CD4-positive, alpha-beta T cell treated with Interleukin-6 for 4 hours (primary cell): ENCODE measurements at places on chromosomes 3 and 15.

GRCh38 chr3:64353226-64353625 is 128.0 kb upstream of the PRICKLE2 start:
- no peak for DNase-seq

DNA sequence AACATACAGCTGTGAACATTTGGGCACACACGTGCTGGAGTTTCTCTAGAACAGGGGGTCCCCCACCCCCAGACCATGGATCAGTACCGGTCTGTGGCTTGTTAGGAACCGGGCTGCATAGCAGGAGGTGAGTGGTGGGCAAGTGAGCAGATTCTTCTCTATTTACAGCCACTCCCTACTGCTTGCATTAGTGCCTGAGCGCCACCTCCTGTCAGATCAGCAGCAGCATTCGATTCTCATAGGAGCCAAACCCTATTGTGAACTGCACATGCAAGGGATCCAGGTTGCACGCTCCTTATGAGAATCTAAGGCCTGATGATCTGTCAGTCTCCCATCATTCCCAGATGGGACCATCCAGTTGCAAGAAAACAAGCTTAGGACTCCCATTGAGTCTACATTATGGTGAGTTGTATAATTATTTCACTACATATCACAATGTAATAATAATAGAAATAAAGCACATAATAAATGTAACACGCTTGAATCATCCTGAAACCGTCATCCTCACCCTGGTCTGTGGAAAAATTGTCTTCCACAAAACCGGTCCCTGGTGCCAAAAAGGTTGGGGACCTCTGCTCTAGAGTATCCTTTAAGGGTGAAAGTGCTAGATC is 25.8 kb downstream of the CHRM5 start:
- no peak for DNase-seq

GRCh38 chr15:85490856-85491255 is 110.5 kb downstream of the AKAP13 start:
- DNase-seq, result no peak

DNA sequence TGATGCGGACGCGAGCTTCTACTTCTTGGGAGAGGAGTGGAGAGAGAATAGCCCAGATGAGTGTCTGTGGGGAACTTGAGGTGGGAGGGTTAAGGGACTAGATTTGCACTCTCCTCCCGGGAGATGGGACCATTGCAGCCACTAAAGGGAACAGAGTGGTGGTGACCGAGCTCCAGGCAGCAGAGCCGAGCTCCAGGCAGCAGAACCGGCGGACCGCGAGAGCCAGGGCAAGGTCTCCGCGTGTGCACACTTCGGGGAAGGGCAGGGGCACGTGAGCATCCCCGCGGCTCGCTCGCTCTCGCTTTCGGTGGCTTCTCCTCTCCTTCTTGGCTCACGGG is 1.1 kb downstream of the IGDCC3 start:
- no peak for DNase-seq

- no peak for DNase-seq
Observed at GRCh38 chr15:93520206-93520605, 431.2 kb upstream of the RGMA start.

DNA sequence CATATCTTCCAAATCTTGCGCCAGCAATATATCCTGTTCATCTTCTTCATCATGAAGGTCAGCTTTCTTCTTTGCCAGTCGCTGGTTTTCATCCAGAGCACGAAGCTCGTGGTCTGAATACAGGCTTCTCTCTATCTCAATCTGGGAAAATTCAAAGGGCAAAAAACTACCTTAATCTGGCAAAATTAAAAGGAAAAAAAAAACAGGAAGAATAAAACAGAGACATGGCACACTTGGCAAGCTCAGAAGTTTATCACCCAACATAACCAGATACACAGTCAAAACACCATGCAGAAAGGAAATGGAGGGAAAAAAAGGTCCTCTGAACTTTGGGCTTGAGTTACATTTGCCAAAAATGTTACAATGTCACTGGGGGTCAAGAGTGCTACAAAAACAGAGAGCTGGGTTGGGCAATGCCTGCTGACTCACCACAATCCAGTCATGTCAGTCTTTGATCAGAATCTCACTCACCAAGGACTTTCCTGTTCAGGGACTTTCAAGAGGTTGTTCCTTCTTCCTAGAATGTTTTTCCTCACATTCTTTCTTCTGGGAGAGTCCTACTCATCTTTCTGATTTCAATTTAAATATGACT is 1.5 kb downstream of the MRPL46 start:
- no peak for DNase-seq

- DNase-seq, result no peak
Observed at GRCh38 chr3:135981701-135982403, 16.3 kb downstream of the PPP2R3A start.

DNA sequence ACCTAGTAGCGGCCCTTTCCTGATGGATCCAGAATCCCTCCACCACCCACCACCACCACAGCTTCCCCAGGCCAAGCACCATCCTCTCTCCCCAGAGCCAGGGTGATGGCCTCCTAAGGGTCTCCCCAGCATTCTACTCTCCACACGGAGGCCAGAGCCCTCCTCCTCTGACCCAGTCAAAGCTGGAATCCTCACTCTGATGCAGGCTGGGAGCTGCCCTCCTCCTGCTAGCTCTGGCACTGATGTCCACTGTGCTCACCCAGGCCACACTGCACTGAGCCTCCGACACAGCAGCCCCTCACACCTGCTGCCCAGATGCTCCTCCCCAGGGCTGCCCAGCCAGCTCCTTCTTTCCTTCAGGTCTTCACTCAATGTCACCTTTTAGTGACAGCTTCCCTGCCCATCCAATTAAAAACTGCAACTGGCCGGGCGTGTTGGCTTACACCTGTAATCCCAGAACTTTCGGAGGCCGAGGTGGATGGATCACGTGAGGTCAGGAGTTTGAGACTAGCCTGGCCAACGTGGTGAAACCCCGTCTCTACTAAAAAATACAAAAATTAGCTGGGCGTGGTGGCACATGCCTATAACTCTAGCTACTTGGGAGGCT is 21.0 kb downstream of the XXYLT1 start:
- DNase-seq, result no peak

- no peak for DNase-seq
Observed at GRCh38 chr3:171200750-171201088, 174.2 kb upstream of the SLC2A2 start.

DNA sequence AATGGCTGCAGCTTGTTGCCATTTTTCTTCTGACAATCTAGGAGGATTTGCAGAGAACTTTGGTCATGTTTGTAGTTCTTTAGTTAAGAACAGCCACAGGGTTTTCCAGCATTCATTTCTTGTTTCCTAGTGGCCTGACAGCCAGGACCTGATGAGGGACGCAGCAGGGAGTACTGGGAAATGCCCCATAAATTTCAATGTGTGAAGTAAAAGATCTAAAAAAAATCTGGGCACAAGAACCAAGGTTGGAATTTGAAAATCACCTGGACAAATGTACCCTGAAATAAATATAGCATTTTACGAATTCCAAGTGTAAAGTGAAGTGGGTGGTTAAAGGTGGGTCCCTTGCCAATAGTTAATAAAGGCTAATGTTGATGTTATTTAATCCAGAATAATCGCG is 195.0 kb downstream of the ZIC1 start:
- no peak for DNase-seq

GRCh38 chr3:66195347-66195783 is 25.4 kb upstream of the SLC25A26 start:
- DNase-seq, result no peak

DNA sequence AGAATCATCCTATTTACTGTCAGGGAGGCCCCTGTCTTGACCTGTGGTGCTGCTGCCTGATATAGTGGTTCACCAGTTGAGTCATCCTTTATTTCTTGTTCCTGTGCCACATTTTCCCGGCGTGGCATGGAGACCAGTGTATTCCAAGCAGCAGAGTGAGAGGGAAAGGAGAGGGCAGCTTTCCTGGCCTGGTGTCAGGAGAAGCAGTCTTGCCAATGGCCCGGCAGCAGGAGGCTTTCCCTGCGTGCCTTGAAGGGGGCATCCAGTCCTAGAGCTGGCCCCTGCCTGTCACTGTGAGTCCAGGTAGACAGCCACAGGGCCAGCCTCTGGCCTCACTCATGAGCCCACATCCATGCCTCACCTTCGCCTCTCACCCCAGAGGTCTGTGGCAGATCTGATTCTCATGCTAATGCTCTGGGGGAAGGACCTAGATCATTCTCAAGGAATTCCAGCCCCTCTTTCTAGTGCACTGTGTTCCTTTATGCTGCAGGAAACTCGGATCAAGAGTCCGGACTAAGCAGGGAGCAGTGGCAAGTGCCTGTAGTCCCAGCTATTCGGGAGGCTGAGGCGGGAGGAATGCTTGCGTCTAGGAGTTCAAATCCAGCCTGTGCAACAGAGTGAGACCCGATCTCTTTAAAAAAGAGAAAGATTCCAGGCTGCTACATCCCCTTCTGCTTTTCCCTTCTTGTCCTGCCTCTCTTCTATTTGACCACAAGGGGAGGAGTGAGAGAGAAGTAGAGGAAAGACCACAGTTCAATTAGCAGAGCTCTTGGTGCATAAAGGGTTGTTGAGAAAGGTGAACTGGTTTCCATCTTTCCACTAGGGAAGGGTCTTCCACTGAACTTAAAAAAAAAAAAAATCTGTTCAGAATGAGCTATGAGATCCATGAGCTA is 66.8 kb upstream of the HACD2 start:
- DNase-seq, result no peak

GRCh38 chr3:87084868-87085267 is 93.9 kb upstream of the VGLL3 start:
- DNase-seq, result no peak

GRCh38 chr3:171277456-171278298 is 182.5 kb downstream of the TNIK start:
- no peak for DNase-seq

GRCh38 chr3:151839313-151839631 is 25.4 kb downstream of the AADAC start:
- DNase-seq, result no peak

- DNase-seq, result no peak
Observed at GRCh38 chr3:31670136-31670535, 137.4 kb downstream of the STT3B start.

DNA sequence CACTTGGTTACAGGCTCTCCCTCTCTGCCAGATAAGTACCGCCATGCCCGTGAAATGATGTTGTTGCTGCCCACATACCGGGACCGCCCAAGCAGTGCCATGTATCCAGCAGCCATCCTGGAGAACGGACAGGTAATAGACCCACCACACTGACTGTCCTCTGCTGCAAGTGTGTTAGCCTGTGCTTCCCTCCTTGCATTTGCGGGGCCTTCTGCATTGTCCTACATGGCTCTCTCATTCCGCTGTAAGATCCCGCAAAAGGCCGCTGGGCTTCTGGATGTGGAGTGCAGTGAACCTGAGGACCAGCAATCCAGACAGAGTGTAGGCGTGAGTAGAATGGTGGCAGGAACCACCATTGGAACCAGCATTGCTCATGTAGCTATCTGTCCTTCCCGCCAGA is 10.6 kb upstream of the MANF start:
- DNase-seq, result no peak

DNA sequence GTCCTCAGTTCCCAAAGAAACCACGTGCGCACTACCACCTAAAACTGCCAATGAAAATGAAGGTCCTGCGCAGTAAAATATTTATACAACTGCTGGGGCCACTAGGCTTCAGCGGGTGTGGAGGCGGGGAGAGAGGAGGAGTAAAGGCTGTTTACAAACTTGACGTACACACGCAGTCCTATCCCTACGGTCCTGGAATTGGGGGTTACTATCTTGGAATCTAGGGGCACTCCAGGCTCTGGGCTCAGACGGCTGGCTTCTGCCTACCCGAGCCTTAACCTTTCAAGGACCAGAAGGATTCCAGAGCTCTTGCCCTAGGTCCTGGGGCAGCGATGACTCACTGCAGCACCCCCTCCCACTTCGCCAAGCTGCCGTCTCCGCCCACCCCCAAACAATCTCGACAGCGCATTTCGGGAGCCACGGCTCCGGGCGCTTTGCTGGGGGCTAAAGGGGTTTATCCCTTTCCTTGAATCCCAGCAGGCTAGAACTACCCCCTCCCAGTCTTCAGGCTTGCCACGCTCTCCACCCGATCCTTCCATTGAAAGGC is 3.0 kb downstream of the ADAMTS9 start:
- no peak for DNase-seq
